Vagina (tissue), 2 donors: ENCODE measurements at places on chromosomes 11 and 22.

GRCh38 chr11:85132851-85133585 is 494.1 kb downstream of the DLG2 start:
- no peak for DNase-seq

GRCh38 chr22:27455526-27455925 is 346.0 kb downstream of the MN1 start:
- DNase-seq = no peak

DNA sequence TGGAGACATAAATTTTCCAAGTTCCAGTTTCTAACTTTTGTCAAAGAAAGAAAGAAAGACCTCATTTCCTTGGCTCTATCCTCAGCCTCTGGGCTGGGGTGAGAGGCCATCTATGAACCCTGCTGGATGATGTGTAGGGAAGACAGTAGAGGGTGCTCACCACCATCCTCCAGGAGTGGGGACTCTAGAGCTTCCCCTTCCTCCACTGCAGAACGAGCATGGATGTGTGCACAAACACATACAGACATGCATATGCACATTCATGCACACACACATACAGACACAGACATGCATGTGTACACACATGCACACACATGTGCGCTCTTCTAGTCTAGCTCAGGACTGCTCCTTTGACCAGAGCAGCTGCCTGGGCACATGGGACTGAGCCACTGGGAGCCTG is 565.8 kb downstream of the BUD13 start:
- no peak for DNase-seq

GRCh38 chr11:6655790-6656583 is at the start of gene DCHS1:
TSS of gene DCHS1 (minus strand) at chr11:6655809. CDS start at chr11:6641613, 14,196 bp downstream.
- DNase-seq = no peak

DNA sequence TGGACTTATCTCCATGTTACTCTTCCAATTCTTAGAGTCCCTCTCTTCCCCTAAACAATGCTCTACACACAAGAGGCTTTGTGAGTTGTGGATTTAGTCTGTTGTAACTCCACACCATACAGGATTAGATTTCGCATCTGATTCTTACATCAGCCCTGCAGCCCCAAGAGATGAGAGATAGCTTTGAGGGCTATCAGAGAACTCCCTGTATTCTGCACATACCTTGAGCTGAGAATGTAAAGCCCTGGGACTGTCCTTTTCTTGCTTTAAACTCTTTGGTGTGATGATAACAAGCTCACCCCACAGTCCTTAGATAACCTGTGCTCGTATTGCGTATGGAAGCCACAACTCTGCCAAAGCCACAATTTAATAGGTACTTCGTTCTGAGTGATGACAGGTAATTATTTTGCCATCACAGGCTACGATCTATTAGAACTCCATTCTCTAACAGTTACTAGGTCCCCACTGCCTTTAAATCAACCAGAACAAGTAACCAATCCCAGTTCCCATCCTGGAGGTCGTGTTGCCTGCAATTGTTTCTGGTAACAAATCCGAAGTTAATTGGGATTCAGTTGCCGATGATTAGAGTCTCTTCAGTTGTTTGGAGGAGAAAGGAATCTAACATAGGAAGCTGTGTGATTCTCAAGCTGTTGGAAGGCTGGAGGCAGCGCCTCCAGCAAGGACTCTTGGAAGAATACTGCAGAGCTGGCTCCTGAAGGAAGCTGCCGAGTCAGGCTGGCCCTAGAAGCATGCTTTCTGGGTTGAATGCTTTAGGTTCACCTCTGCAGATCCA is 1.3 kb upstream of the PARVG start:
- no peak for DNase-seq

- no peak for DNase-seq
Measured at GRCh38 chr11:9823887-9824385, 160.1 kb downstream of the SWAP70 start.

GRCh38 chr22:38153821-38154562 is 27.6 kb downstream of the PLA2G6 start:
- DNase-seq = no peak

GRCh38 chr11:66344550-66345315 is at the start of gene BRMS1:
TSS of gene BRMS1 (minus strand) at chr11:66345104. CDS start at chr11:66342234, 2,870 bp downstream.
- no peak for DNase-seq

GRCh38 chr11:57647960-57648800 is 1.5 kb downstream of the YPEL4 start:
- no peak for DNase-seq

DNA sequence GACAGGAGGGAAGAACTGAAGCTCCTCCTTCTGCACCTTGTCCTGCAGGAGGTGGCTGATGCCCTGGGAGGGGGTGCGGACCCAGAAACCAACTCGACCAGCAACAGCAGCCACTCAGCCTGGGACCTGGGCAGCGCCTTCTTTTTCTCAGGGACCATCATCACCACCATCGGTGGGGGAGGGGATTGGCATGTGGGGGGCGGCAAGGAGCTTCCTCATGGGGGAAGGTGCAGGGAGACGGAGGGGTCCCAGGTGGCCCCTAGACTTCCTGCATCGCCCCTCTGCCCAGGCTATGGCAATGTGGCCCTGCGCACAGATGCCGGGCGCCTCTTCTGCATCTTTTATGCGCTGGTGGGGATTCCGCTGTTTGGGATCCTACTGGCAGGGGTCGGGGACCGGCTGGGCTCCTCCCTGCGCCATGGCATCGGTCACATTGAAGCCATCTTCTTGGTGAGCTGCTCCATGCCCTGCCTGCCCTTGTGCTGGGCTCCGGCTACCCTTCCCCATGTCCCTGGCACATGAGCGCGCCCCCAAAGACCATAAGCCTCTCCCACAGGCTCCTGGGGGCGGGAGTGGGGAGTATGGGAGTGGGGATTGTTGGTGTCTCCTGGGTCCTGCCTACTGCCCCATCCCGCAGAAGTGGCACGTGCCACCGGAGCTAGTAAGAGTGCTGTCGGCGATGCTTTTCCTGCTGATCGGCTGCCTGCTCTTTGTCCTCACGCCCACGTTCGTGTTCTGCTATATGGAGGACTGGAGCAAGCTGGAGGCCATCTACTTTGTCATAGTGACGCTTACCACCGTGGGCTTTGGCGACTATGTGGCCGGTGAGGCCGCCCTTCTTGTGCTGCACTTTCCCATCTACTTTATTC is 3.1 kb upstream of the CATSPERZ start:
- no peak for DNase-seq

- DNase-seq = no peak
Measured at GRCh38 chr11:112837162-112837826, 123.9 kb upstream of the NCAM1 start.

DNA sequence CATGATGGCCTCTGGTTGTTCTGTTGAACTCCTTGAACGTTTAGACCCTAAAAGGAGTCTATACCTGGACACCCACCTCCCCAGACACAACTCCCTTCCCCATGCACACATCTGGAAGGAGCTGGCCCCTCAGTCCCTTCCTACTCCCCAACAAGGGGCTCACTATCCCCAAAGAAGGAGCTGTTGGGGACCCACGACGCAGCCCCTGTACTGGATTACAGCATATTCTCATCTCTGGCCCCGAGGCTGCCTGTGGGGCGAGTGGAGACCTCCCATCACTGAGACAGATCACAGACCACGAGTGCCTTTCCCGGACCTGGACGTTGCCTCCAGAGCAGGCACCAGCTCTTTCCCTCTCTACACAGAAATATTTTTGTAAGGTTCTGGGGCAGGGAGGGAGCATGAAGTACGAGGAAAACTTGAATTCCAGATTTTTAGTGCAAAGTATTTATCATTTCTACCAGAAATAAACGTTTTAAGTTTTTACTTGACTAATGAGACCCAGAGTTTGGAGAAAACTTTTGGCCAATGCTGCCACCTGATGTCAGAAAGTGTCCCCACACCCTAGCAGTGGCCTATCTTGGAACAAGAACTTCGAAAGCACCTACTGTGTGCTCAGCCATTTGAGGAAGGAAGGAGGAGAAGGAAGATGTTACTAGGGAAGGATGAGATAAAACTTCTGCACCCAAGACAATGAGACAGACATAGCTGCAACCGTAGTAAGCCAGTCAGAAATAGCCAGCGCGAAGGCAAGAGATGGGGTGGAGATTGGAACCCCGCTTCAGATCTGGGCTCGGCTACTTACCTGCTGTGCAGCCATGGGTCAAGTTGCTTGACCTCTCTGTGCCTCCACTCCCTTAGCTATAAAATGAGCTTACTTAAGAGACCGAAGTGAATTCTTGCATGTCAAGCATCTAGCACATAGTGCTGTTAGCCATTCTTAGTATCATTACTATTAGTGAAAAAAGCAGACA is 10.2 kb upstream of the POU2F3 start:
- DNase-seq = no peak

DNA sequence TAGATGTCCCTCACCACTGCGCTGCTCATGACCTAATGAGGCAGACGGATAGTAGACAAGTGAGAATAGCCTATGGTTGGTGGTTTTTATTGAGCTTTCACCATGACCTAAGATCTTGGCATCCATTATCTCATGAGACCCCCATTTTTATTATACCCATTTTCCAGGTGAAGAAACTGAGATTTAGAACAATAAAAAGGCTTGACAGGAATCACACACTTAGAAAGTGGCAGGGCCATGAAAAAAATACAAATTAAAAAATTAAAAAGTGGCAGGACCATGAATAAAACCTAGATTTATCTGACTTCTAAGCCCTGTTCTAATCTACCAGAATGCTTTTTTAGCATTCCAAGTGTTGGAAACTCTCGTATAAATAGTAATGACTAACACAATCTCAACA is 1.1 kb downstream of the LRRC55 start:
- DNase-seq = no peak

- DNase-seq = no peak
Measured at GRCh38 chr11:34239465-34240149, 118.2 kb downstream of the ABTB2 start.

DNA sequence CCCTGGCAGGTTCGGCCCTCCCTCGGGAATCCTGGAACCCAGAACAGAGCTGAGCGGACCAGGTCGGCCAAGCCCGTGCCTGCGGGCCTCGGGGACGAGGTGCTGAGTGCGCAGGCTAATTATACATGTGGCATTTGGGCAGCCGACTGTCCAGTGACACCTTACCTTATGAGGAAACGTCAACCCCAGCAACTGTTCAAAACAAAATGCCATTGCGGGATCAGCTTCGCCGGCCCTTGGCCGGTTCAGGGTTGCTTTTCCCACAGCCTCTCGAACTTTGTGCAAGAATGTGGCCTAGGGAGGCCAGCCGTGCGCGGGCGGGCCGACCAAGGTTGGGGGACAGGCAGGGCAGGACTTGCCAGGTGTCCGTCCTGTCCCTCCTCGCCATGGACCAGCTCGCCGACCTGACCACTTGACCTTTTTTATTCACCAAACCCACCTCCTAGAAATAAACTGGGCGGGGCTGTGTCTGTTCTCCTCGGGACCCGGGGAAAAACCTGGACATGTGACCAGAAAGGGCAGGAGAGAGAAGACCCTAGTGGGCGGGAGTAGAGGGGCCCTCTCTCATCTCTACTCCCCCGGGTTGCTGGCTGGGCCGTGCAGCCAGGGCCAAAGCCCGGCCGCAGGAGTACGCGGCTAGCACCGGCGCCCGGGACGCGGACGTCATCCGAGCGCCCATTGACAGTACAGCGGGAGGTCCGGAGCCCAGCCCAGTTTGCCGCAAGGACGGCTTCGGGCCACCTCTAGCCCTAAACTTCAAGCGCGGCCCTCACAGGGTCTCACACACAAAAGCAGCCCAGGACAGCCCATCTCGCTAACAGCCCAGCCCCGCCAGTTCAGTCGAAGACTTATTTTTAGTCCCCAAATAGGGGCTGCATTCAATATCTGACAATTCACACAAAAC is 134.3 kb upstream of the C11orf58 start:
- DNase-seq = no peak
